CD4-positive, alpha-beta memory T cell (primary cell): ENCODE measurements at places on chromosomes 7 and 10. TPM values are rescaled to one million over a fixed set of nuclear protein-coding genes. Genes with fewer than 3 reads are reported as not detected.

Gene CAMK1D
- total RNA-seq: 22.2 TPM

Gene IDI2
- not detected for total RNA-seq

Gene MYOZ1
- not detected for total RNA-seq

DNA sequence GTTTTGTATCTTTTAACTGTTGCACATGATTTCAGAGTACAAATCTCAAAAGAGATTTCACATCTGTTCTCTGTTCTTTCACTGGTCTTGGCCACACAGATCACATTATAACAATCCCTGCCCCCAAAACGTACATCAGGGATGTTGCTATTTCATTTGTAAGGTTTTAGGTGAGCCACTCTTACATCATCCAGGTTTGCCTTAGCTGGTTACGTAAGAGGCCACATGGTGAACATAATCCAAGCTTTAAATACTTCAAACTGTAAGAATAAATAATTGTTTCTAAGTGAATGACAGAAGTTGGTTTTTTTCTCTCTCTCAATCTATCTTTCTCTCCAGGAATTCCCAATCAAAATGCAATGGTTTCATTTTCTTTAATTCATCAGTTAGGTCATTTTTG is 245.9 kb upstream of the HGF start:
- DNase-seq: no peak

DNA sequence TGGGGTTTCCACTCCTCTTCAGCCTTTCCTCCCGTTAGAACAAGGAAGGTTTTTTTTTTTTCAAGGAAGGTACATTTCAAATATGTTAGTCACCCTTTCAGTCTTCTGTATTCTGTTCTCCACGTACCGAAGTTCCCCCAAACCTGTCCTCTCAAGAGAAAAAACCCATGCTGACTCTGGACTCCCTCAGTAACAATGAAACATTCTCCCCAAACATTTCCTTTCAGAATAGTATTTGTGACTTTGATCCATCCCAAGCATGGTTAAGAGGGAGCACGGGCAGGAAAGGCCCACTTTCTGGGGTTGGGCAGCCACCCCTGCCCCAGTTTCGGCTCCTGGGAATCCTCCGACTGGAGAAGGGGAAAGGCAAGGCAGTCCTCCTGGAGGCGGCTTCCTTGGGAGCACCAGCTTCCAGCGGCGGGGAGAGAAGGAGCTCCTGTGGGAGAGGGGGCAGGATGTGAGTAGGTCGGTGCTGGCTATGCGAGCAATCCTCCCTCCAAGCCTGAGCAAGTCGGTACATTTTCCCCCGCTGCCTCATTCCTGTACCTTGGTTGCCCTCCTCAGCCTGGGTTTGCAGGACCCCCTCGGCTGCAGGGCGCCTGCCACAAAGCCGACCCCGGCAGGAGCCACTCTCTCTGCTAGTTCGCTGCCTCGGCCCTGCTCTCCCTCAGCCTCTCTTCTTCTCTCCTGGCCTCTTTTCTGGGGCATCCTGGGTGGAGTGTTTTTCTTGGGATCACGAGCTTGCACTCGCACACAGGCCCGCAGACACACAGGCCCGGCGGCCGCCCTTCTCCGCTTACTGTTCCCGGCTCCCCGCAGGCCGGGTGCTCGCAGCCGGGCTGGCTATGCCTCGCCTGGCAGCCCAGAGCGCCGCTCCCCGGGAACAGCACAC is 2.1 kb upstream of the HOXA1 start:
- DNase-seq: no peak
